ENCODE measurements at places on chromosomes 2 and 18.

GRCh38 chr2:144889348-144889747 is 369.4 kb upstream of the ZEB2 start:
- H3K4me3 ChIP-seq, result no peak overlapping the region
- H3K27ac ChIP-seq, result no peak overlapping the region
- no peaks in the 10 kb centered on the region for H3K4me1 ChIP-seq
- H3K36me3 ChIP-seq, result no peaks in the 10 kb centered on the region

DNA sequence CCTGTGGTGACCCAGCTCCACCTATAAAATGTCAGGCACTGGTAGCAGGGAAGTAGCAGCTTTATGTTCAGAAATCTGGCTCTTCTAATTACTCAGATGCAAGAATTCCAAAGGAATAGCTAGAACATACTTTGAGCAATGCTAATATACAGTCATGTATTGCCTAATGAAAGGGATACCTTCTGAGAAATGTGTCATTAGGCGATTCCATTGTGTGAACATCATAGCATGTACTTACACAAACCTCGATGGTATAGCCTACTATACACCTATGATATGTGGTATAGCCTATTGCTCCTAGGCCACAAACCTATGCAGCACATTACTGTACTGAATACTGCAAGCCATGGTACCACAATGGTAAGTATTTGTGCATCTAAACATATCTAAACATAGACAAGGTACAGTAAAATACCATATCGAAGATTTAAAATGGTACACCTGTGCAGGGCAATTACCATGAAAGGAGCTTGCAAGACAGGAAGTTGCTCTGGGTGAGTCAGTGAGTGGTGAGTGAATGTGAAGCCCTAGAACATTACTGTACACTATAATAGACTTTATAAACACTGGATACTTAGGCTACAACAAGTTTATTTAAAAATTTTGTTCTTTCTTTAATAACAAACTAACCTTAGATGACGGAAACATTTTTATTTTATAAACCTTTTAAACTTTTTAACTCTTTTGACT is 50.3 kb upstream of the ETAA1 start:
- no peaks in the 10 kb centered on the region for H3K27me3 ChIP-seq
- H3K36me3 ChIP-seq, result no peaks in the 10 kb centered on the region
- no peak overlapping the region for H3K4me3 ChIP-seq
- H3K27ac ChIP-seq, result no peak overlapping the region

DNA sequence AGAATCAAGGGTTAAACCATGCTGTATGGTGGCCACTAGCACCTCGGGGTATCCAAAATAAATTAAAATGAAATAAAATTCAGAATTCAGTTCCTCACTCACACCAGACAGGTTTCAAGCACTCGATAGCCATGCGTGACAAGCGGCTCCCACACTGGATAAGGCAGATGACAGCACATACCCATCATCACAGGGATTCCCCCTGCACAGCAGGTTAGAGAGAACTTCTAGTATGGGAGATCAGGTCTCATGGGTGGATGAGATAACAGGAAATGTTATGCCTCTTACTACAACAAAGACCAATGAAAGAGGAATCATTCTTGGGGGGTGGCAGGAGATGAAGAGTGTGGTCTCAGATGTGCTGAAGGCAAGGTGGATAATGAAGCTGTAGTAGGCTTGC is 121.9 kb upstream of the ACAA2 start:
- H3K36me3 ChIP-seq, result no peaks in the 10 kb centered on the region
- H3K4me1 ChIP-seq, result peaks cover 28% of the 10 kb centered on the region
- peaks cover 2% of the 10 kb centered on the region for H3K27me3 ChIP-seq
- H3K4me3 ChIP-seq, result no peak overlapping the region
- no peak overlapping the region for H3K27ac ChIP-seq
- no peak for DNase-seq

DNA sequence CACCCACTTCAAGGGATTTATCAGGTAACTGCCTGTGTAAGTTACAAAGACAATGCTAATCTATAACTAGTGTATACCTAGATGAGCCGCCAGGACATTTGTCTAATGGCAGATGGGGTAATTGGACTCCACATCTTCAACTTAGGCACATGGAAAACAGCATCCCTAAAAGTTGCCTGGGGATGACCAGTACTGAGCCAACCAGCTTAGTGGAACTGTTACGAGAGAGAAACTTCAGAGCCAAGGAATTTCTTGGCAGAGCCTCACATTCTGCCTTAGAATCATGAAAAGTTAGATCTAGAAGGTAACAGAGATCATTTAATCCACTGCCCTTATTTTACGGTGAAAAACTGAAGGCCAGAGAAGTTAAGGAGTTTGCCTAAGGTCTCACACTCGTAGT is 15.5 kb upstream of the CLASP1 start:
- H3K27ac ChIP-seq, result no peak overlapping the region
- H3K36me3 ChIP-seq, result peaks cover 6% of the 10 kb centered on the region
- H3K27me3 ChIP-seq, result no peaks in the 10 kb centered on the region
- DNase-seq, result no peak
